NCI-H226 (cell line): ENCODE measurements at places on chromosomes 12 and 14.

- DNase-seq = no peak
These were observed 5.4 kb downstream of the ANKRD13A start for GRCh38 chr12:110004598-110004997.

DNA sequence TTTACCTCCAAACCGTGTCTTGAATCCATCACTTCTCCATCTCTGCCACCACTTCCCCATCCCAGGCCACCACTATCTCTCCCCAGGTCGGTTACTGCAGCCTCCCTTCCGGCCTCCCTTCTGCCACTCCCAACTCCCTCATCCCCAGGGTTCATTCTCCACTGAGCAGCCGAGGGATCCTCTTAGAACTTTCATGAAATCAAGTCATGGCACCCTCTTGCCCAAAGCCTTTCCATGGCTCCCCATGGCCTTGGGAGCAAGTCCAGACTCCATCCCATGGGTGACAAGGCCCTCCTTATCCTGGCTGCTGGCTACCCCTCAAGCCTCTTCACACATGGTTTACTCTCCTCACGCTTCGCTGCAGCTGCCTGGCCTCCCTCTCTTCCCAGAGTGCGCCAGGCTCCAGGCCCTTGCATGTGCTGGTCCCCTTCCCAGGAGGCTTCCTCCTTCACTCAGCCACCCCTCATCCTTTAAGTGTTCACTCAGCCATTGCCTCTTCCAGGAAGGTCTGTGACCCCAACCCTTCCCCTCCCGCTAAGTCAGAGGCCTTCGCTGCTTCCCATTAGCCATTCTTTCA is 17.9 kb upstream of the SH2B3 start:
- no peak for DNase-seq

DNA sequence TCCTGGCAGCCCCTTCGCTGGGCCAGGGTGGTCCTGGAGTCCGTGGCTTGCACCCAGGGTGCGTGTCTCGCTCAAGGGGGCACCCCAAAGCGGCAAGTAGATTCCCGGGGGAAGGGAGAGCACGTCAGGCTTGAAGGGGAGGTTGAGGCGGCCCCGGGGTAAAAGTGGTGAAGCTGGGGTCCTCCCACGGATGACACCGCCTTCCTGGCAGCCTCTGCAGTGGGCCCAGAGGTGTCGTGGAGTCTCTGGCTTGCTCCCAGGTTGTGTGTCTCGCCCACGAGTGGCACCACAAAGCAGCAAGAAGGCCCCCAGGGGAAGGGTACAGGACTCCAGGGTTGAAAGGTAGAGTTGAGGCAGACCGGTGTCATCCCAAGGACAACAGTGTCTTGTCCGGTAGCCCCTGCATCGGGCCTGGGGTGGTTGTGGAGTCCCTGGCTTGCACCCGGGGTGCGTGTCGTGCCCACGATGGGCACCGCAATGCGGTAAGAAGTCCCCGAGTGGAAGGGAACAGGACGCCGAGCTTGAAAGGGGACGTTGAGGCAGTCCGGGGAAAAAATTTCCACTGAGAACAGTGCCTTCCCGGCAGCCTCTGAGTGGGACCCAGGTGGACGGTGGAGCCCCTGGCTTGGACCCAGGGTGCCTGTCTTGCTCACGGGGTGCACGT is 158.0 kb upstream of the ALG10B start:
- no peak for DNase-seq

- no peak for DNase-seq
These were observed 200.0 kb downstream of the GLT1D1 start for GRCh38 chr12:129053232-129053631.

GRCh38 chr14:93108105-93108504 is 7.6 kb downstream of the ITPK1 start:
- DNase-seq = no peak

- DNase-seq = no peak
These were observed 97.1 kb downstream of the PRIMA1 start for GRCh38 chr14:93691042-93691780.

- DNase-seq = no peak
These were observed 477.3 kb upstream of the FLRT2 start for GRCh38 chr14:85052646-85053045.

GRCh38 chr12:51087818-51088217 is 4.4 kb upstream of the CSRNP2 start:
- no peak for DNase-seq
